ENCODE measurements at places on chromosomes 3 and 15.

DNA sequence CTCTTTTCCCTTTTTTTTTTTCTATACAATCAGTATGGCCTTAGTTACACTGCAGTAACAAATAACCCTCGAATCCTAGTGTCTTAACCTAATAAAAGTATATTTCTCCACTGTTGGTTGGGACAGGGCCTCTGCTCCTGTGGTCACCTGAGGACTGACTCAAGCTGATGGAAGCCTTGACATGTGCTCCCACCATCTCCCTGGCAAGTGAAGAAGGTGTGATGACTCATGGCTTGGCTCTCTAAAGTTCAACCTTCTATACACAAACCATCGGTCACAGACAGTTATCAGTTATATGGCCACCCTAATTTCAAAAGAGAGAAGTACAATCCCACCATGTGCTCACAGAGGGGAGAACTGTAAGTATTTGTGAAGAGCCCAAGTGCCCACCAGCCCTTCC, 65.8 kb upstream of the CACNA2D3 start:
- DNase-seq = no peak

DNA sequence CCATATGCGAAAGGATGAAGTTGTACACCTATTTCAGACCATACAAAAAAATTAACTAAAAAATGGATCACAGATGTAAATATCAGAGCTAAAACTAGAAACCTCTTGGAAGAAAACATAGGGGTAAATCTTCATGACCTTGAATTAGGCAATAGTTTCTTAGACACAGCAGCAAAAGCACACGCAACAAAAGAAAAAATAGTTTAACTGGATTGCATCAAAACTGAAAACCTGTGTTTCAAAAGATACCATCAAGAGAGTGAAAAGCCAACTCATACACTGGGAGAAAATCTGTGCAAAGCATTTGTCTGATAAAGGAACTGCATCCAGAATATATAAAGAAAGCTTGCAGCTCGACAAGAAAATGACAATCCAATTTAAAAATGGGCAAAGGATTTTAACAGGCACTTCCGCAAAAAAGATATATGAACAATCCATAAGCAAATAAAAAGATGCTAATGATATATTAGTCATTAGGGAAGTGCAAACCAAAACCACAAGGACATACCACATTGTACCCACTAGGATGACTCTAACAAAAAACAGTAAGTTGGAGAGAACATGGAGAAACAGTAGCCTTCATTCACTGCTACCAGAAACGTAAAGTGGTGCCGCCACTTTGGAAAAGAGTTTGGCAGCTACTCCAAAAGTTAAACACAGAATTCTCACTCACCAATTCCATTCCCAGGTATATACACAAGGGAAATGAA, 263.1 kb downstream of the ADAMTS17 start:
- DNase-seq = no peak

- no peak for DNase-seq
These were observed 243.2 kb downstream of the MBNL1 start for GRCh38 chr3:152511904-152512303.

GRCh38 chr3:37604336-37604833, 257.3 kb upstream of the CTDSPL start:
- DNase-seq = no peak

DNA sequence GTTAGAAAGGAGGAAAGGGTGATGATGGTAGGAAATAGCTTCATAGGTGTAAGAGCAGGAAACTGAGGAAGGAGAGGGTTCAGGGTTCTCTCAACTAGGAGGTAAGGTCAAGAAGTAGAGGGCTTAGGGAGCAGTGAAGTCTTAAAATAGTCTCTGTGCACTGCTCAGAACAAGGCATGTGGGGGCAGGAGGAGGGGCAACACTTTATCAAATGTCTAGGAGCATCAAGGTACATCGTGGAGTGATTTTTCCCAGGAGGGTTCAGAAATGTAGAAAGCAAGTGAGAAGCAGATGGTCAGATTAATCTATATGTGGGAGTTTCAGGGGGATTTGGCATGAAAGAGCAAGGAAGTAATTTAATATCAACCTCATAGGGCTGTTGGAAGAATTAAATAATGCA, 58.8 kb downstream of the TNIK start:
- DNase-seq = no peak

- DNase-seq = no peak
These were observed 176.8 kb downstream of the TUSC7 start for GRCh38 chr3:116886202-116886893.

- no peak for DNase-seq
These were observed 8.2 kb downstream of the PLOD2 start for GRCh38 chr3:146152834-146153233.

- peak; percentile 23 for DNase-seq
These were observed 92.9 kb downstream of the MCTP2 start for GRCh38 chr15:94324117-94324826.

DNA sequence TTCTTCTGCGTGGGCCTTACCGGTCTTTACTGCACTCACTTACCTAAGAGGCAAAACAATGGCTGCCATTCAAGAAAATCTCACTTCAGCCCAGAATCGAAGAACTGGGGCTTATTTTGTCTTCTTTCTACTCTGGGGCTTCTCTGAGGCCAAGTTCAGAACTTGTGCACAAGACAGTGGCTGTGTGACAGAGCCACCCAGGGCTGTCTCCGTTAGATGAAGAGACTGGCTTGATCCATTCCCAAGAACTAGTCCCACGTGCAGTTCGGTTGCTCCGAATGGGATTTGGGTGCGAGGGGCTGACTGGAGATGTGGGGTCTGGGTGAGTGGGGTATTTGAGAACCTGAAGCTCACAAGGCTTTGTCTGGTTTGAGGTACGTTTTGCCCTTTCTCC, 795 bp upstream of the TCF12 start:
- no peak for DNase-seq
